ENCODE measurements at places on chromosomes 11 and 22.

GRCh38 chr11:15150507-15150906 lies 35.8 kb downstream of the INSC start:
- DNase-seq = no peak

DNA sequence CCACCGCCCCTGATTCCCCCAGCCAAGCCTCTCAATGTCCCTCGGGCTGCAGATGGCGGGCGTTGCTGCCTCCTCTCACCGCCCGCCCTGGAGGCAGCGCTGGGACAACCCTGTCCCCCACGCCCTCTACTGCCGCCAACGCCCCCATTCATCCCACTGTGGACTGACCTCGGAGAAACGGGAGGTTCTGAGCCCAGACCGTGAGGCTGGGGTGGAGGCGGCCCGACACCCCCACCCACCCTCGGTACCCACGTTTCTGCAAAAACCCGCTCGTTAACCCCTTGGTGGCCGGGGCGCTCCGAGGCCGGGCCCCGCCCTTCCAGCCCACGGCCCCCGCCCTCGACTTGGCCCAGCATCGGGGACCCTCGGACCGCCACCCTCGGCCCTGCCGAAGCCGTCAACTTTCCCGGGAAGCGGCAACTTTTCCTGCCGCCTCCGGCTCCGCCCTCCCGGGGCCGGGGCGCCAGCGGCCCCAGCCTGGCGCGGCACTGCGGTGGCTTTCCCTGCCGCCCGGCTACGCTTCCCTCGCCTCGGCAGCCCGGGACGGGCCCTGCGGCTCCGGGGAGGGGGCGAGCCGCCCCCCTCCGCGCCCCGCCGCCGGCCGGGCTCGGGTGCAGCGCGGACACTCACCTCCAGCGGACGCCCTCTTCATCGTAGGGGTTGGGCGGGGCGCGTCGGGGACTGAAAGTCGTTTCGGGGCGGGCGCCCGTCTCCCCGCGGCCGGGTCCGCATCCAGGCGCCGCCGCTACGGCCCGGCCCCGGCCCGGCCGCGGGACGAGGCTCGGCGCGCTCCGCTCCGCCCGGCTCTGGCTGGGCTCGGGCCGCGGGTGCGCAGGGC lies 458 bp downstream of the RTN4R start:
- no peak for DNase-seq

DNA sequence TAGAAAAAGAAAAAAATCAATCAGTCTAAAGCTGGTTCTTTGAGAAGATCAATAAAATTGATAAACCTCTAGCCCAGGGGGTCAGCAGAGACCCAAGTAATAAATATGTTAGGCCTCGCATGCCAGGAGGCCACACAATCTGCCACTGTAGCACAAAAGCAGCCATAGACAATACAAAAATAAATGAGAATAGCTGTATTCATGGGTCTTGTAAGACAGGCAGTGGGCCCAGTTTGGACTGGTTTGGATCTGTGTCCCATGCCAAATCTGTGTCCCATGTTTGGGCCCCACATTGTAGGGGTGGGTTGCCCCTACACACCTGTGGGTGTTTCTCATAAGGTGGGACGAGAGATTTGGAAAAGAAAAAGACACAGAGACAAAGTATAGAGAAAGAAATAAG lies 6.6 kb upstream of the PLAAT4 start:
- no peak for DNase-seq

DNA sequence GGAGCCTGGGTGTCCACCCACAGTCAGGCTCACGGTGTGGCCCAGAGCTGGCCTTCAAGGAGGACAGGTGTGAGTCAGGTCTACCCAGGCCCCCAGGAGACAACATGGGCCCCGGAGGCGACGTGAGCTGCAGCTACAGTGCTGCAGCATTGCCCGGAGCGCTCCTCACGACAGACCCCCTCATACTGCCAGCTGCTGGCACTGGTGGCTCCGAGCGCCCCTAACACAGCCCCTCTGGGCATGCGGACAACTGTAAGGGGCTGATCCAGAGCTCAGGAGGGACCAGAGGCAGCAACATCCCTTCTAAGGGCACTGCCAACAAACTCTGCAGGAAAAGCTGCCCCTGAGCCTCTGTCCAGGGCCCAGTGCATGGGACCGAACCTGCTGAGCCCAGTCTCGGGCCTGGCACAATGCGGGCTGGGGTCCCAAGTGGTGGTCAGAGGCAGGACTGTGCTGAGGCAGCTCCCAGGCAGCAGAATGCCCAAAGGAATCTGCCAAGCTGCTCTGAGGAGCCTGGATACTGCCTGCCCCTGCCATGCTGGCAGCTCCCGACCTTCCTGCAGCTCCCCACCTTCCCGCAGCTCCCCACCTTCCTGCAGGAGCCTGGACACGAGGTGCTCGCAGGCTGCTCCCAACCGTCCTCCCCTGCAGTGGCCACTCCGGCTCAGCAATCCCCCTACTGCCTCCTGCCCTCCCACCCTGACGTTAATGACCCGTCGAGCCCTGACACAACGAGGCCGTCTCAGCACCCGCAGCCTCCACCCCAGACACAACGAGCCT lies 15.1 kb downstream of the CHID1 start:
- DNase-seq = no peak

- no peak for DNase-seq
These were observed 75.1 kb downstream of the KIRREL3 start for GRCh38 chr11:126925321-126926093.

GRCh38 chr11:3796801-3797328 lies 489 bp downstream of the NUP98 start:
- no peak for DNase-seq

- DNase-seq = peak; percentile 61
These were observed 13.0 kb downstream of the MRPL21 start for GRCh38 chr11:68890490-68891231.

GRCh38 chr22:42288791-42289190 lies 18.3 kb upstream of the TCF20 start:
- DNase-seq = no peak

GRCh38 chr11:107123022-107123421 lies 104.7 kb upstream of the GUCY1A2 start:
- DNase-seq = no peak

- no peak for DNase-seq
These were observed 76.0 kb downstream of the CWC15 start for GRCh38 chr11:94897330-94897768.

Data from pulmonary artery endothelial cell (primary cell).